ENCODE measurements at places on chromosomes 2 and 18.

DNA sequence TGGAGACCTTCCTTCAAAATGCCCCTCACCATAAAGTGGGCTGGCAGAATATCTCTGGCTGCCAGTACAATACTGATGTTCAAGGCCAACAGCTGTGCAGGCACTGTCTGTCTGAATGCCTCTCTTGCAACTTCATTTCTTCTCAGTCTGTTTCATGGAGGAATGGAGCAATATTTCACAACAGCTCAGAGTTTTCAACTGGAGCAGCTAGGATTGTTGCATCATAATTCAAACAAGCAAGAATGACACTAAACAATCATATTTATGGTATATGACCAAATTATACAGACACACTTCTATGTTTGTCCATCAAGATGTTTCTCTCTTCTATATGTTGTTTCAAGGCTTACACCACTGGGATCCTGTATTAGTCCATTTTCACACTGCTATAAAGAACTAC, 444.2 kb downstream of the LRATD1 start:
- no peak for DNase-seq

DNA sequence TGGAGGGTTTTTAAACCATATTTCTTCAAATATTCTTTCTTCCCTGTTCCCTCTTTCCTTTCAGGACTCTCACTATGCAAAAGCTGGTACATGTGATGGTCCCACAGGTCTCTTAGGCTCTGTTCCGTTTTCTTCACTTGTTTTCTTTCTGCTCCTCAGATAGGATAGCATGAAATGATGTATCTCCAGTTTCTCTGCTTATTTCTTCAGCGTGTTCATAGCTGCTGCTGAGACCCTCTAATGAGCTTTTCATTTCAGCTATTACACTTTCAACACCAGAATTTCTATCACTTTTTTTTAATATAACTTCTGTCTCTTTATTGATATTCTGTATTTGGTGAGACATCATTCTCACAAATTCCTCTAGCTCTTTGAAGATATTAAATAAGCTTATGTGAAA, 63.9 kb downstream of the KCNG2 start:
- DNase-seq: no peak

- DNase-seq: no peak
Observed at GRCh38 chr2:12897181-12897580, 180.4 kb downstream of the TRIB2 start.

DNA sequence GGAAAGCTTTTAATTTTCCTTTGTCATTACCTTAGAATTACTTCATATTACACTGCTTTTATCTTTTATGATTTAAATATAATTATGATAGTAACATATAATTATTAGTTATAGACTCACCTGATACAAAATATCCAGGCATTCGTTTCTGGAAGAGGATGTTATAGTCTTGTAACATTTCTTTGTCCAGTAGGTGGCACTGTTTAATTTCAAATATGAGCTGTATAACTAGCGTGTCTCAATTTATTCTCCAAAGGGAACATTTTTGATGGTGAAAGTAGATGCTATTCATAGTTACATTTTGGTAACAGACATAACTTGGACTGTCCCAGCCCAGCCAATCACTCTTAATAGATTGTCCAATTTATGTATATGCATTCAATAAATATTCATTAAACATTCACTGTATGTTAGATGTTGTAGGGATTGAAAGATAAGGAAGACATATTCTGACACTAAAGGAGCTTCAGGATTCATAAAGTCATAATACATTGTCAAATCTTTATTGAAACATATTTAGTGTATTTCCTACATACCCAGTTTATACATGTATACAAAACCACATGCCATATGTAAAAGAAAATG, 19.2 kb downstream of the DAW1 start:
- DNase-seq: peak; percentile 67

- no peak for DNase-seq
Observed at GRCh38 chr2:90077948-90078347, 1386.5 kb downstream of the RPIA start.

DNA sequence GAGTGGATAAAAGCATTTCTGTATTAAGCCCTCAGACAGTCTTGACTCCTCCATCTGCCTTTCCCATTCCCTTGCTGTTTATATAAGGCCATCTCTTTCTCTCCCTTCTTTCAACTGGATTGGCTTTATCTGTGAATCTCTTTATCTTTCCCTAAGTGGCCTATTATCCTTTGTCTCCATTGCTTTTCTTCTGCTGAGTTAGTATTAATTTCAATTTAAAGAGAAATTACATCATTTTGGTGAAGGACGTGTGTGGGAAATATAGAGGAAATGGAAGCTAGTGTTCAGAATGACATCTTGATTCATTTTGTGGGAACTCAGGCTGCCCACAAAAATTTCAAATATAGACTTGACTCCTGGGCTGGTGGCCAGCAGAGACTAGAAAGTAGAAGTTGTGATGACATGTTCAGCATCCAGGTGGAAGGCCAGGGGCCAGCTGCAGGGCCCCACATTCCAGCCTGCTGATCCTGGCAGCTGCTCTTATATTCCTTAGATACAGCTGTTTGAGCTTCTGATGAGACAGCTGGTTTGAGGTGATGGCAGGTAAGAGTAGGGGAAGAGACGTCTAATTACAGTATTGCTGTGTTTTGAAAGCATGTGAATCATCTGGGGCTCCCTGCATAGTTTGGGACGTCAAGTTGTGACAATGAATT, 52.3 kb downstream of the DIS3L2 start:
- DNase-seq: no peak

DNA sequence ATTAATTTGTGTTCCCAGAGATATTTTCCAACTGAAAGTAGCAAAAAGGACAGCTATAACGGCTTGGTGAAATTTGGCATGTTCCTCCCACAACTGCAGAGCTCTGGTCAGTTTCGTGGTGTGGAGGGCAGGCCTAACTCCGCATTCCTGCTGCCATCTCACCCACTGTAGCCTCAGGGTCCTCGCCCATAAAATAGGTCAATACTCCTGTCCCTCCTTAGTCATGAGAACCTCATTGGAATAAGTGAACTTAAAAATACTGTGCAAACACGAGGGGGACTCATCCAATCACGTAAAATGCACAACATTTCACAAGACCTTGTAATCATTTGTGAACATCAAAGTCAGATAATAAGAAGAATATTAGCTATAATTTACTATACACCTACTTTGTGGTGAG, 143.5 kb upstream of the NCKAP5 start:
- no peak for DNase-seq

DNA sequence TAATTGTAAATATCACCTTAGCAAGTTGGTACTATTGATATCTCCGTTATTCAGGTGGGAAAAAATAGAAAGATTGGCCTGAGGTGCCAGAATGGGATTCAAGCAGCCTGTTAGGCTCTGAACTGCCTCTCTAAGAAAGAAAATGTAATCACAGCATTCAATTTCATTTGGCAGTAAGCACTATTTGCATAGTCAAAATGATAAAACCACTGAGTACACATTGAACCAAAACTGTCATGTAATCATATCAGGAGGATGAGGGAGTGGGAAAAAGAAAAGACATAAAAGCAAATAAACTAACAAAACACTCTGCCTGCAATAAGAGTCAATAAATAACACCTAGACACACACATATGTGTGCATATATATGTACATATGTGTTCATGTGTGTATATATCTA, 103.9 kb upstream of the TACR1 start:
- DNase-seq: no peak

DNA sequence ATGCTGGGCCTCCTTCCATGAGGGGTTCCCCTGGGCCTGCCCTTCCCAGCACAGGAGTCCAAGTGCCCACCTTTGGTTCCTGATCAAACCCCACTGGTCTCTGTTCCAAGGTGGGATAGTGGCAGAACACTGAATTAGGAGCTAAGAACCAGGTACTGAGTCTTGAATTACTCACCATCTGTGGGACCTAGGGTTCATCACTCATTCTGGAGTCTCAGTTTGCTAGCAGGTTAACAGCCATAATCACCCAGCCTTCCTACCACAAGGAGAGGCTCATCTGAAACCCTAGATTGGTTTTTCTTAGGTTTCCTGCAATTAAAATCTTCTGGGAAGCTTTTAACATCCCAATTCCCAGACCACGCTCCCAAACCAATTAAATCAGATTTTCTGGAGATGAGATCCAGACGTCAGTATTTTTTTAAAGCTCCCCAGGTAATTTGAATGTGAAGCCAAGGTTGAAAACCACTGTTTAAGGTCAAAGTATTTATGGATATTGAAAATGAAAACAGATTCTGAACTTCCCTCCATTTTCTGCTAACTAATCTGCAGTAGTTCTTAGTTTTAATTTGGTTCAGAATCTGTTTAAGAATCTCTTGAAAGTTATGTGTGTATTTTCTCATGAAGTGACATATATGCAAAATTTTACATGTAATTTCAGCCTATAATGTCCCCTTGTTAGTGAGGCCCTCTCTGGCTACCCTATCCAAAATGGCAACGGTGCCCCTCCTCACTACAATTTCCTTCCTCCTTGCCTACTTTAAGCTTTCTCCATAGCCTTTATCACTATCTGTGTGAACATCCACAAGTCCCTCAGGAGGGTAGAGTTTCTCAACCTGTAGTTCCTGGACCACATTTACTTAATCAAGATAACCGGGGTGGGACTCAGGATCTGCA, 166.5 kb upstream of the CXCR4 start:
- no peak for DNase-seq

GRCh38 chr2:141062031-141062430, 1068.8 kb downstream of the LRP1B start:
- no peak for DNase-seq

DNA sequence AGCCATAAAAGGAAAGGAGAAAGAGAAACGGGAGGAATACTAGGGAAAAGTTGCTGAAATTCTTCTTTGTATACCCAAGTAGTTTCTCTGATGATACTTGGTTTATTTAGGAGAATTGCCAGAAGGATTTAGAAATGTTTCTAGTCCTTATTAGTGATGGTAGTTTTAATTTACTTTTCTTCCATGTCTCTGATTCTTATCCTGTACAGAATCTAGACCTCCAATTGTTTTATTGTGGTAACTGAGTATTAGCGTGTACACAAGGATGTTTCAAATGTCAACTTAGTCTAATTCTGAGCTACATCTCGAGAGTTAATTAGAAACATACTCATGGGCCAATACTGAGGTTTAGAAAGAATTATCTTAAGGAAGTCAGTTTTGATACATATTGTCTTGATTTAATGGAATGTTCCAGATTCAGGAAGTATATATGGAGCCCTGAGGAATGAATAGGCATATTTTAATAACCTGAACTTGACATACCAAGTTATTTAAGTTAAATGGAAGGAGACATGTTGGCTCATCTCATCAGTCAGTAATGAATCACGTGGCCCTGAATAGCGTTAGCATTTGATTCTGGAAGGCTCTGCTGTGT, 219.6 kb downstream of the LTBP1 start:
- no peak for DNase-seq

- DNase-seq: no peak
Observed at GRCh38 chr2:50646226-50646625, 385.7 kb downstream of the NRXN1 start.

- no peak for DNase-seq
Observed at GRCh38 chr2:194004590-194005206, 1652.3 kb upstream of the SLC39A10 start.

- no peak for DNase-seq
Observed at GRCh38 chr2:99336804-99337112, 431 bp upstream of the EIF5B start.

GRCh38 chr2:66582987-66583880, 148.3 kb downstream of the MEIS1 start:
- DNase-seq: no peak

- DNase-seq: no peak
Observed at GRCh38 chr2:156129227-156129626, 203.3 kb downstream of the NR4A2 start.

GRCh38 chr2:196696423-196697079, 57.0 kb downstream of the CCDC150 start:
- peak; percentile 48 for DNase-seq

- DNase-seq: no peak
Observed at GRCh38 chr18:25047983-25048382, 304.0 kb downstream of the ZNF521 start.

- no peak for DNase-seq
Observed at GRCh38 chr18:75162978-75163377, 46.0 kb downstream of the PTGR3 start.

- no peak for DNase-seq
Observed at GRCh38 chr2:138771534-138771933, 8.7 kb downstream of the NXPH2 start.

- no peak for DNase-seq
Observed at GRCh38 chr2:99754210-99754609, 264.4 kb upstream of the REV1 start.
